ENCODE measurements at places on chromosomes 6 and 20.

- DNase-seq = no peak
Observed at GRCh38 chr20:31675828-31676608, 38.3 kb downstream of the COX4I2 start.

- no peak for DNase-seq
Observed at GRCh38 chr20:49566401-49567364, 1.3 kb downstream of the PTGIS start.

DNA sequence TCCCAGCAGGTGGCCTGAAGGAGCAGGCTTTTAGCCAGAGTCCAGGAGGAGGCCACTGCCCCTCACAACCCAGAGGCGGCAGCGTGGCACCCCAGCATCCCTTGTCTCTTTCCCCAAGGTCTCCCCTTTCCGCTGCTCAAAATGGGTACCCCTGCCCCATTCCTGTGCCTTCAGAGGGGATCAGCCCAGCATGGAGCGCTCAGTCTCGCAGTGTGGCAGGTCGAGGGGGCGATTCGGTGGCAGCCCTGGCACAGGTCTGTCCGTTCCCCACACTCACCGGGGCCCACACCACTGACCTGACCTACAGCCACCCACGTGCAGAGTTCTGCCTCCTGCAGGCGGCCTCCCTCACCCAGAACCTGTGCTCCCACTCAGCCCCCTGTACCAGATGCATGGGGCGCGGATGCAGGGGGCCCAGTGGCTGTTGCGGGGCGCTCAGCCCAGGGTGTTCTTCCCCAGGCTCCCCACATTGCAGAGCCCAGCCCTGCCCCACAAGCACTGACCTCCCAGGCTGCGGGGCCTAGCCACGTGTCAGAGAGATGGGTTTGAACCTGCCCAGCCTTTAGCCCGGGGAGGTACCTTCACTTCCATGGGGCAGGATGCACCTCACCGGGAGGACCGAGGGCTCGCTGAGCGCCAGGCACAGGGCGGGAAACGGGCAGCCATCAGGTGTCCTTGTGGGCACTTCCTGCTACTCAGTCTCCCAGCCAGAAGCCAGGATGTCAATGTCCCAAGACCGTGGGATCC, 41.8 kb downstream of the DSTN start:
- no peak for DNase-seq

DNA sequence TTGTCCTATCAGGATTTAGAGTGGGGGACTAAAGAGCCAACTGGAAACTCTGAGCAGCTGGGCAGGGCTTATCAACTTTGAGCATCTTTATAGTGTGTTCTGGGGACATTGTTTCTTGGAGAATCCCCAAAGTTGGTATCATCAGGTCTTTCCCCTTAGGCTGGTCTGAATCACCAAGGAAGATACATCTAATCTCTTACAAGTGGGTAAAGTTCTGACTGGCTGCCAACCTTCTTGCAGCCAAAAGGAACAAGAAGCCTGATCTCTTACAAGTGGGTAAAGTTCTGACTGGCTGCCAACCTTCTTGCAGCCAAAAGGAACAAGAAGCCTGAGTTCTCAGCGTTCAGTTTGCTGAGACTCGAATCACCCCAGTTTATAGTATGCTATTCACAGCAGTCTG, 1.6 kb upstream of the MED23 start:
- no peak for DNase-seq

DNA sequence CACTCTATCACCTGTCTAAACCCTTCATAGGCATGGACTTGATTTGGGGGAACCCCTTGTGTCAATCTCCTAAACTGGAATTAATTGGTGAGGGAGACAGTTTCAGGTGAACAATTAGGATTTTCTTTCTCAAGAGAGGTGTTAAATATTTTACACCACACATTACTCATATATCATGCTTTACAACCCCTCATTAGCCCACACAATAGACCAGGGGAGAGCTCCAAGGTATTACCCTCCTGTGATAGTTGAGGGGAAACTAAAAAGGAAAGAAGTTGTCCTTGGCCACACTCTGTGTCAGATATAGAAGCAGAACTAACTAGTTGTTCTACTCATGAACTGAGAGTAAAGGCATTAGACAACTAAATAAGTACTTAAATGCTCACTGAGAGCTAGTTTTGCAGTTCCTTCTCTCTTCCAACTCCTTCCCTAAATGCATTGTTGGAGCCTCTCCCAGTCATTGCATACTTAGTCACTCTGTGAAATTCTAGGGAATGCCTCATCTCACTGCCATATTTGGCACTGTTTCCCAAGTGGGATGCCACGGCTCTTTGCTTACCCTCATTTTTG, 183.7 kb upstream of the CEP162 start:
- no peak for DNase-seq

GRCh38 chr20:39607141-39607540, 645.0 kb downstream of the DHX35 start:
- DNase-seq = no peak

GRCh38 chr6:110484321-110484720, 7.9 kb upstream of the SLC22A16 start:
- no peak for DNase-seq

GRCh38 chr6:473768-474452, 82.4 kb downstream of the IRF4 start:
- DNase-seq = no peak

GRCh38 chr6:33740204-33740608, 6.5 kb downstream of the IP6K3 start:
- DNase-seq = no peak

- DNase-seq = no peak
Observed at GRCh38 chr6:17768388-17768787, 61.7 kb upstream of the NUP153 start.

DNA sequence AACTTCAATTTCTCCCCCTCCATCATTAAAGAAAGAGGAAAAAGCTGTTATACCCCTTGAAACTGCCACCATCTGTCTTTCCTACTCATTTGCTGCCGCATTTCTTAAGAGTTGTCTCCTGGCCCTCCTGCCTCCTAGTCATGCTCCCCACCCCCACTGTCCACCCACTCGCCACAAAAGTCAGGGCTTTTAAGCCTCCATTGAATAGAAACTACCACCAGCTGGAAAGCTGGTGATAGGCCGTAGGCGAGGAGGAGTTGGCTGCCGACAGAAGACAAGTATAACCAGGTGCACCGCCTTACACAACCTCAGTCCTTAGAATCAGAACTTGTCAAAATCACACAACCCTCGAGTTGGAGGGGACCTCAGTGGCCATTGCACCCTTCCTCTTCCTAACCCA, 67.6 kb downstream of the B3GAT2 start:
- no peak for DNase-seq

- no peak for DNase-seq
Observed at GRCh38 chr6:43634702-43635303, 837 bp upstream of the MAD2L1BP start.

DNA sequence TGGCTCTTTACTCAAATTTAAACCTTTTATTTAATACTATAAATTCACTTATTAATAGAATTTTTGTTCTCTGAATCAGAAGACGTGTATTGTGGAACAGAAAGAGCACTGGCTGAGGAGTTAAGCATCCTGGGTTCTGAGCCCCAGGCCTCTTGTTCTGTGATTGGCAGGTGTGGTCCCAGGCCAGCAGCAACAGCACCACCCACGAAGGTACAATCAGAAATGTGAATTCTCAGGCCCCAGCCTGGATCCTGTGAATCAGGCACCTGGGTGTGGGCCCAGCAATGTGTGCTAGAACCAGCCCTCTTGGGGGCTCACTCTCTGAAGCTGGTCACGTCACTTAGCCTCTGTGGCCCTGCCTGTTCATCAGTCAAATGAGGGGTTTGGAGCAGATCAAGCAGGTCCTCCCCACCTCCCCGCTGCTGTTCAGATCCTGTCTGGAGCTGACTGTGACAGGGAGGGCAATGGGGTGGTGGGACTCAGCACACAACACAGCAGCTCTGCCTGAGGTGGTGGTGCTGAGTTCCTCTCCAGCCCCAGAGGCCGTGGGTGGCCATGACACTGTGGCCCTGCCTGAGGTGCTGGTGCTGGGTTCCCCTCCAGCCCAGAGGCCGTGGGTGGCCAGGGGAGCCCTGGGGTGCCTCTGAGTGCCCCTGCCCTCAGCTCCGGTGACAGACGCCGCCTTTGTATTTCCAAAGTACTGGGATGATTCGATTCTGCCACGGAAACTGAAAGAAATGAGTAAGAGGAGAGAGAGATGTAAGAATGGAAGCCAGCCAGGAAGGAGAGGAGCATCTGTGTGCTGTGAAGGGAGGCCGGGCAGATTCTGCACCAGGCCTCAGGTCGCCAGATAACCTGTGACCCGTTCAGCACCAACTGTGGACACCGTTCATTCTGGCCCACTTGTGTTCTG, 41.6 kb upstream of the FRMD1 start:
- no peak for DNase-seq

DNA sequence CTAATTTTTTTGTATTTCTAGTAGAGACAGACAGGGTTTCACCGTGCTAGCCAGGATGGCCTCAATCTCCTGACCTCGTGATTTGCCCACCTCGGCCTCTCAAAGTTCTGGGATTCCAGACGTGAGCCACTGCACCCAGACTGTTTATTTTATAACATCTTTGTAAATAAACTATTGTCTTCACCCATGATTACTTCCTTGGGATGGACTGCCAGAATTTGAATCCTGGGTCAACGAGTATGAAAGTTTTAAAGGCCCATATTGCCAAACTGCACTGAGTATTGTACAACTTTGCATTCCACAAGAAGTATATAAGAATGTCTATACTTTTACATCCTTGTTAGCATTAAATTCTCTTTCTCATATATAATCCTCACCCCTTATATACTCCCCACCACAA, 38.6 kb downstream of the ZHX3 start:
- DNase-seq = no peak

DNA sequence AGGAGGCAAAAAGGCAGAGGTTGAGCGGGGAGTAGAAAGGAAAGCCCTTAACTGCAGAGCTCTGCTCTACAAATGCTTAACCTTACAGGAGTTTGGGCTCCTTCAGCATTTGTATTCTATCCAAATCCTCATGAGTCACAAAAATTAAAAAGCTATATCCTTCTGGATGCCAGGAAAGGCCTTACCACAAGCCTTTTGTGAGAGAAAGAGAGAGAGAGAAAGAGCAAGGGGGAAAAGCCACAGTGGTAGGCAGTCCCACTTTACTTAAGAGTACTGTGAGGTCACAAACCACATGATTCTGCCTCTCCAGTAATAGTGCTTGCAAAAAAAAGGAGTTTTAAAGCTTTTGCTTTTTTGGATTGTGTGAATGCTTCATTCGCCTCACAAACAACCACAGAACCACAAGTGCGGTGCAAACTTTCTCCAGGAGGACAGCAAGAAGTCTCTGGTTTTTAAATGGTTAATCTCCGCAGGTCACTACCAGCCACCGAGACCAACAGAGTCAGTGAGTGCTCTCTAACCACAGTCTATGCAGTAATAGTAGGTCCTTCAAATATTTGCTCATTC, at the start of gene RUNX2:
Gene RUNX2 (plus strand): TSS at position 375 of the 567 bp plus-strand sequence. CDS start 397 bp downstream, outside the sequence.
- no peak for DNase-seq

- peak; percentile 80 for DNase-seq
Observed at GRCh38 chr6:36874443-36875249, at the start of gene PPIL1. Gene PPIL1 (minus strand): TSS chr6:36874803. CDS start chr6:36874772, 31 bp downstream.

DNA sequence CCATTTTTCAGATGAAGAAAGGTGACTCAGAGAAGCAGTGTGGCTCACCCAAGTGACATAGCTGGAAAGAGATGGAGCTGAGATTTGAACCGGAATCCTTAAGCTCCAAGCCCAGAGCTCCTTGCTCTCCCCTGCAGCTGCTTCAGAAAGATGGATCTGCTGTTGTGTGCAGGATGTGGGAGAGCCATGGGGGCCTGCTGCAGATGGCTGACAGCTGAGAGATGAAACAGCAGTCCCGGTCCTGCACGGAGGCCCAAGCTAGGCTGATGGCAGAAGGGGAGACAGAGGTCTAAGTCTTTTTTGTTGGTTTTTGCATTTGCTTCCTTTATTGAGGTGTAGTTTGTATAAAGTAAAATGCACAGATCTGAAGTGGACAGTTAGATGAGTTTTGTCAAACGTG, 69.8 kb upstream of the FOXP4 start:
- no peak for DNase-seq

GRCh38 chr6:89190741-89191140, 26.4 kb downstream of the GABRR1 start:
- no peak for DNase-seq

DNA sequence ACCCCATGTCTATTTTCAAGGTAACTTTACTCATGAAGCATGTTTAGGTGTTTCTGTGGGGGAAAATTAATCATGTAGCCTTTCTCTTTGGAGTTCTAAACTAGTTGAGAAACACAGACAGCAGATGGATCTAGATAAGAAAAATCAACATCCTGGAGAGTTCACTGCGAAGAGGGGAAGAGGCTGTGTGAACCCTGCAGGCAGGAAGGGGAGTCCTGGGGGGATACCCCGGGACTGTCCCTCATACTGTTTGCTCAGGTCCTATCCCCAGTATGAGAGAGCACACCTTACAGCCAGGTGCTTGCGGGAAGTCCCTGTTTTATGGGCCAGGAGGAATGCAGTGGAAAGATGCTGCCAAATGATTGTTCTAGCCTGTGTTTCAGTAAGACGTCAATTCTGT, 32.7 kb downstream of the CHMP4B start:
- DNase-seq = no peak

GRCh38 chr20:2820896-2821869, 5.0 kb downstream of the TMEM239 start:
- DNase-seq = no peak

- DNase-seq = no peak
Observed at GRCh38 chr6:16514249-16514648, 247.0 kb downstream of the ATXN1 start.

DNA sequence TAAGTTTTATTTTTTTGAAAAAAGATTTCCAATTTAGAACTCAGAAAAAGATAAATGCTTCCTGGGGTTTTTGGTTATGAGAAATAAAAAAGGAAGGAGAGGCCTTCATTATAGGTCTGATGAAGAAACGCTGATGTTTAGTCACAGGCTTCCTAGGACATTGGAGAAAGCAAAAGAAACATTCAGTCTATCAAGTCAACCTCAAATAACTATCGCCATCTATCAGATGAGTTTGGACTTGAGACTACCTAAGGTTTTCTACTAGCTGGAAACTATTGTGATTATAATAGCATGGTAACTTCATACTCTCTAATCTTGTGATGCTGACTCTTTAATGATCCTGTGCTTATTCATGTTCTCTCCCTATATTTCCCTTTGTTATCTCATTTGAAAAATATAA, 171.3 kb downstream of the TPBG start:
- DNase-seq = no peak

DNA sequence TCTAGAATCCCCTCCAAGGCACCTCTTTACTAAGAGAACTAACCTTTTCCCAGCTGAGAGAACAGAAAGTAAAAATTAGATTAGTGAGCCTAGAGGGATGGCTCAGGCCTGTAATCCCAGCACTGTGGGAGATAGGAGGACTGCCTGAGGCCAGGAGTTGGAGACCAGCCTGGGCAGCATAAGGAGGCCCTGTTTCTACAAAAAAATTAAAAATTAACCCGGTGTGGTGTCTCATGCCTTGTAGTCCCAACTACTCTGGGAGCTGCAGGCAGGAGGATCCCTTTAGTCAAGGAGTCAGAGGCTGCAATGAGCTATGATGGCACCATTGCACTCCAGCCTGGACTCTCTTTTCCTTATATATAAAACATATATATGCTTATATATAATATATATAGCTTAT, 5.5 kb upstream of the OOEP start:
- no peak for DNase-seq

DNA sequence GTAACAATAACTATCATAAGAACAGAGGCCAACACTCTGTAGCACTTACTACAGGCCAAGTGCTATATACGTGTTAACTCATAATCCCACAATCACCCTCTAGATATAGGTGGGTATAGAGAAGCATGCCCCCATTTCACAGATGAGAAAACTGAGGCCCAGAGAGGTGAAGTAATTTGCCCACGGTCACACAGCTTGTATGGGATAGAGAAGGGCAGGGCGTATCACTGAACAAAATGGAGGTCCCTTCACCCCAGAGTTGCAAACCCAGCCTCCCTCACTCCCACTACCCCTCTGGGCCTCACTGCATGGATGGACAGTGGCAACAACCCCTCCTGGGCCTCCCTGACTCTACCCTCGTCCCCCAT, 31.8 kb upstream of the PTGIS start:
- no peak for DNase-seq

All from T-helper 22 cell (primary cell).